ENCODE measurements at places on chromosomes 5 and 9. TPM values are rescaled to one million over a fixed set of nuclear protein-coding genes. Genes with fewer than 3 reads are reported as not detected.

- H3K36me3 ChIP-seq: no peaks in the 10 kb centered on the region
- H3K27me3 ChIP-seq: peaks cover 26% of the 10 kb centered on the region
- H3K4me1 ChIP-seq: no peaks in the 10 kb centered on the region
- H3K4me3 ChIP-seq: no peak overlapping the region
- no peak for DNase-seq
- no peak overlapping the region for H3K27ac ChIP-seq
These were observed 9.2 kb upstream of the CXCL14 start for GRCh38 chr5:135587721-135588663.

DNA sequence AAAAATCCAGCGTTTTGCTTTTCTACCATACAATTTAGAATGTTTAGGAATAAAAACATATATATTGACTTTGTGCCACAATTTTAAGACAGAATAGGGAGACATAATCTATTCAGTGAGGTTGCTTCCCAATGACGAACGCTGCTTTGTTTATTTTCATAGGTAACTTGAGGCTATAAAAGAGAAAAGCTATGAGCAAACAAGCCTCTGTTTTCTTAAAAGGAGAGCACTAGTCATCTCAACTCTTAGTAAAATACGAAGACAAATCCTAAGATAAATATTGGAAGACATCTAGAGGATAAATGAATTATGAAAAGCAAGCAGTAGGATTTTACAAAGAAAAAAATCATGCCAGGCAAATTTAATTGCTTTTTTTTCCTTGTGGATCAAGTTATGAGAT, 363.6 kb downstream of the ANXA1 start:
- no peak overlapping the region for H3K27ac ChIP-seq
- H3K4me1 ChIP-seq: no peaks in the 10 kb centered on the region
- DNase-seq: no peak
- no peaks in the 10 kb centered on the region for H3K27me3 ChIP-seq
- no peaks in the 10 kb centered on the region for H3K36me3 ChIP-seq
- H3K4me3 ChIP-seq: no peak overlapping the region

DNA sequence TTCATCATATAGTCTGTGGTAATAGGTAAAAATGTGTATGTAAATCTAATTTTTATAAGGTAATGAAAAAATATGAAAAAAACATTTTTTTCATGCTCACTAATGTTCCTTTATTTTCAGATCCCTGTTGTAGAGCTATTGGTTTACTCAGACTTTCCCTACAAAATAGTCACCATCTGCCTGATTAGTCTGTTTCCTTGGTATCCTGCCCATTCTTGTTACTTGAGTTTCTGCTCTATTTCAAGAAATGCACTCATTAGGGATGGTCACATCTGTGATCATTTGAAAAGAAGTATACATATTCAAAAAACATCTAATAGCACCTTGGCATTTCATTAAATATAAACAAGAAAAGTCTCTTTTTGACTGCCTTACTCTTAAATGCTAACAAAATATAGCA, 21.6 kb upstream of the RASA1 start:
- no peaks in the 10 kb centered on the region for H3K27me3 ChIP-seq
- no peak overlapping the region for H3K27ac ChIP-seq
- H3K36me3 ChIP-seq: no peaks in the 10 kb centered on the region
- H3K4me1 ChIP-seq: no peaks in the 10 kb centered on the region

The PCDHGB4 gene
- total RNA-seq: 5.3 TPM

DNA sequence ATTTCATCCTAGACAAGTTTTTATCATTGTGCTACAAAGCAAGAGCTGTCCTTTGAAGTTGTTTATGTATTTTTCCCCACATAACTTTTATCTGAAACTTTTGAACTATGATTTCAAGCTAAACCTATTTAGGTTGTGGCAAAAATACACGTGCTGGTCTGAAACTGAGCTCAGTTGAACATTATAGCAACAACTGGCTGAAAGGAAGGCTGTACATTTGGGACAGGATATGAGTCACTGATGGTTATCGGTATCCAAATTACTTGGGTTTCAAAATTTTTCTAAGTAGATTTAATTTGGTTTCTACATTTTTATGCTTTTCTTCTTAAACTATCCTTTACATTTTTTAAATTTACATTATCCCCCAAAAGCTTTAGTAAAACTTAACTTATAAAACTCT, 627.3 kb upstream of the NUDT12 start:
- no peak overlapping the region for H3K4me3 ChIP-seq
- H3K27me3 ChIP-seq: no peaks in the 10 kb centered on the region
- peaks cover 10% of the 10 kb centered on the region for H3K36me3 ChIP-seq
- no peaks in the 10 kb centered on the region for H3K4me1 ChIP-seq

GRCh38 chr9:14769230-14769571, 46.7 kb upstream of the CER1 start:
- DNase-seq: no peak
- peaks cover 3% of the 10 kb centered on the region for H3K36me3 ChIP-seq
- peaks cover 5% of the 10 kb centered on the region for H3K4me1 ChIP-seq

- no peak overlapping the region for H3K4me3 ChIP-seq
- no peak for DNase-seq
- H3K27ac ChIP-seq: no peak overlapping the region
- H3K36me3 ChIP-seq: peaks cover 9% of the 10 kb centered on the region
- H3K27me3 ChIP-seq: no peaks in the 10 kb centered on the region
These were observed 219.0 kb downstream of the ZNF608 start for GRCh38 chr5:124527220-124527991.

DNA sequence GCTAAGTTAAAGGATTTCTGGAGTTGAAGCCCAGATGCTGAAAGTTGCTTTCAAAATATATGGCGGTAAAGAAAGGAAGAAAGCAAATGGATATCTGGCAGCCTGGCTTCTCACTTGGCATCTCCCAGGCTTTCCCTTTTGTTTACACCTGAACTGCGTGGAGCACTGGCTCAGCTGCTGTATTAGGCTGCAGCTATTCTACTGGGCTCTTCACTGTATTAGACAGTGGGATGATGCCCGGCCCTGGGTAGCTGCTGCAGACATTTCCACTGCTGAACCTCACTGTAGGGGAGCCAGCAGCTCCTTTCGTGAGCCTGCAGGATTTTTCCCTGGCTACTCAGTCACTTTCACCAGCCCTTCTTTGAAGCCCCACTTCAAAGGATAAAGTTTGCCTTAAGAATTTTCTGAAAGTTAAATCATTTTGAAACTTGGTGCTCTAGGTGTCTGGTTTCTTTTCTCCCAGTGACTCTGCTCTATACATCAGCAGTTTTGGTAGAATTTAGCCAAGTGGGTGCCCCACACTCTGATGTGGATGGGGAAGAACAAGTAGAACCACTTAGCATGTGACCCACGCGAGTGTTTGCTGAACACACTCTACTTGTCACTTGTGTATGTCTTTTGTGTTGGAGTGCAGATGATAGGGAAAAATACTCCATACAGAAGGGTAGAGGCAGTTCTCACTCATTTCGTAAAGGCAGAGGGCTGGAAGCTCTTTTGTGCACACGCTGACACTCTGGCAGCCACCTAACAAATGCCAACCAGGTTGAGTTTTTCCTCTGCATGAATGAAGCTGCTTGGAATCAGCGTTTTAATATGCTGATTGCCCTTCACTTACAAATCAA, 49.9 kb downstream of the C9orf152 start:
- H3K27me3 ChIP-seq: no peaks in the 10 kb centered on the region
- H3K4me3 ChIP-seq: no peak overlapping the region
- DNase-seq: no peak
- peaks cover 11% of the 10 kb centered on the region for H3K4me1 ChIP-seq
- no peak overlapping the region for H3K27ac ChIP-seq
- peaks cover 19% of the 10 kb centered on the region for H3K36me3 ChIP-seq

GRCh38 chr9:126549246-126550006, 64.3 kb upstream of the LMX1B start:
- no peaks in the 10 kb centered on the region for H3K27me3 ChIP-seq
- H3K36me3 ChIP-seq: no peaks in the 10 kb centered on the region
- no peak overlapping the region for H3K4me3 ChIP-seq

The GRIA1 gene
- 1.2 TPM for total RNA-seq

DNA sequence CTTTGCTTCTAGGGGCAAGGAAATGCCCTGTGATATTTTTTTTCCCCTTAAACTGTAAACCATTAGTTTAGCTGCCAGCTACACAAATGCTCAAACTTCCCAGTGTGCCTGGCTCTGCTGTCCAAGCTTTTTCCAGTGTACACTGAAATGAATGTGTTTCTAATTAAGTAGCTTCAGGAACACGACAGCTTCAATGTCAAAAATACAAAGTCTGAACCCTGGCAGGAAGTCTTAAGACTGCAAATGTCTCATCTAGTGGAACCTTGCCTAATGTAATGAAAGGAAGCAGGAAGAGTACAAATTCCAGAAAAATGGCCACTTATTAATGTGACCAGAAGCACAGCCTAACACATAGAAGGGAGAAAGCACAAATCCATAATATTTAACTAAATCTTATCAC, 255.2 kb downstream of the CRB2 start:
- H3K4me3 ChIP-seq: no peak overlapping the region
- no peak for DNase-seq
- no peaks in the 10 kb centered on the region for H3K4me1 ChIP-seq
- no peaks in the 10 kb centered on the region for H3K36me3 ChIP-seq

GRCh38 chr9:91917436-91917835, 32.6 kb downstream of the ROR2 start:
- H3K27ac ChIP-seq: no peak overlapping the region
- no peak for DNase-seq

DNA sequence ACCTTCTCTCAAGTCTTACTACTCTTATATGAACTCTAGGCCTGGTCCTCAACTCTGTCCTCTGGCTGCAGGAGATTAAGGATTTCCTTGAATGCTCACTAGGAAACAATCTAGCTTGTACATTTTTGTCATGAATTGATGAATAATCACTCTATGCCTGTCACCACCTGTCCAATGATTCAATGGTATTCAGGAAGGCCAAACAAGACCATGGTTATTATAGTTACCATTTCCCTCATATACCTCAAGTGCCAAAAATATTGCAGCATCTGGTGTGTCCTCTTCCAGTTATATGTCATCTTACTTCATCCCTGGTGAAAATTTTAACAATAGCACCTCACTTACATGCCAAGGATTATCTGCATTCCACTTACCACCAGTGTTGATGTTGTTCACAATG, 179.0 kb upstream of the MOCS2 start:
- H3K27me3 ChIP-seq: peaks cover 4% of the 10 kb centered on the region
- H3K4me3 ChIP-seq: no peak overlapping the region
- peaks cover 6% of the 10 kb centered on the region for H3K4me1 ChIP-seq
- H3K36me3 ChIP-seq: peaks cover 3% of the 10 kb centered on the region
- DNase-seq: no peak

All from neural crest cell (in vitro differentiated cells).